ENCODE measurements at places on chromosomes 7 and 10. TPM values are rescaled to one million over a fixed set of nuclear protein-coding genes. Genes with fewer than 3 reads are reported as not detected.
A peak's percentile ranks its signal among the peaks of the same experiment; 100 is the strongest.

DNA sequence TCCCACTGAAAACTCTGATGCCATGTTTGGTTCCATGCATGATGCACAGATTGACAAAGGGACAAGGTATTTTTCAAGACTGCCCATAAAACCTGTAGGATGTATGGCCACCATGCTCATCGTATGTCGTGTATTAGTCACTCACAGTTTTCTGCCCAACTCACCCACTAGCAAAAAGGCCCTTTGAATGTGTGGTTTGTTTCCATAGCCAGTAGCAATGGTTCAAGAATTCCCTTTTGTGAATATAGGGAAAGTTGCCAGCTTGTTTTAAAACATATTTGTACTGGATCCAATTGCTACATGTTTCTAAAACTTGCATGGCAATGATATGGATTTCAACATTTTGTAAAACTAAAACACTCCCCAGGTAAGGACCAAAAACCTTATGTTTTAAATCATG, 280.9 kb upstream of the YAE1 start:
- H3K4me3 ChIP-seq, result no peak overlapping the region
- no peaks in the 10 kb centered on the region for H3K36me3 ChIP-seq
- no peak for DNase-seq
- no peaks in the 10 kb centered on the region for H3K27me3 ChIP-seq
- H3K27ac ChIP-seq, result no peak overlapping the region

DNA sequence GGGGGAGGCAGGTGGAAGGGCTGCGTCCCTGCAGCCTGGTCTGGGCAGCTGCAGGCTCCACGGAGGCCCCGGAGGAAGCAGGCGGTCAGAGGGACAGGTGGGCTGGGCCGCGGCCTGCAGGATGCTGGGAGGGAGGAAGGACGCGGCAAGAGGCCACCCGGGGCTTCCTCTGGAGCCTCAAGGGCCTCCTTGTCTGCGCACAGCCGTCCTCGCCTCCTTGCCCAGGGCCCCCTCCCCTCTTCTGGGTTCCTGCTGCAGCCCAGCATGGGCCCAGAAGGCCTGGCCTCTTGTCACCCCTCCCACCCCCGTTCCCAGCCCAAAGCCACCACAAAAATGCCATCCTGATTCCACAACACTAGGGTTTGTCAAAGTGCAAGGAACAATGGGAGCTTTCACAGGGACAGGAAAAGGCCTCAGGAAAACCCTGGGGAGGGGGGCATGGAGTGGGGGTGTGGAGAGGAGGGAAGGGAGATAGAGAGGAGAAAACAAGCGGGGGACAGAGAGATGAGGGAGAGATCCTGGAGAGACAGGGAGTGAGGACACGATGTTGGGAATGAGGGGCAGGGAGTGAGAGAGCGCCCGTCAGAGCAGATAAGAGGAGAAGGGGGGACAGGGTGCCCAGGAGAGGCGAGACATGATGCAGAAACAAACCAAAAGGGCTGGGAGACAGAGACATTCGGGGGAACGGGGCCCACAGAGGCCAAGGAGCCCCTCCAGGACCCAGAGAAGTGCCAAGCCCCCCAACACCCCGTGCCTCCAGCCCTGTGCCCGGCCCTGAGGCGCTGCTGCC, 41.8 kb downstream of the ZCCHC24 start:
- no peak overlapping the region for H3K4me3 ChIP-seq
- H3K36me3 ChIP-seq, result no peaks in the 10 kb centered on the region
- H3K4me1 ChIP-seq, result peaks cover 9% of the 10 kb centered on the region
- no peak for DNase-seq
- no peak overlapping the region for H3K27ac ChIP-seq

DNA sequence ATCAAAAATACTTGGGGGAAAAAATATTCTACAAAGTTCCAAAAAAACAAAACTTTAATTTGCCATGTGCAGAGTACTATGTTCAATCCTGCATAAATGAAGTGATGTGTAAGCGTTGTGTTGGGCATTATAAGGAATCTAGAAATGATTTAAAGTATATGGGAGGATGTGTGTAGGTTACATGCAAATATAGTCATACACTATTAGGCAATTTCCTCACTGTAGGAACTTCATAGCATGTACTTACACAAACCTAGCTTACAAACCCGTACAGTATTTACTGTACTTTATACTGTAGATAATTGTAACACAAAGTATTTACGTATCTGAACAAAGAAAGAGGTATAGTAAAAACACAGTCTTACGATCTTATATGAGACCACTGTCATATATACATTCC, 72.3 kb downstream of the NRBF2 start:
- H3K4me3 ChIP-seq, result no peak overlapping the region
- no peaks in the 10 kb centered on the region for H3K27me3 ChIP-seq
- no peak overlapping the region for H3K27ac ChIP-seq

DNA sequence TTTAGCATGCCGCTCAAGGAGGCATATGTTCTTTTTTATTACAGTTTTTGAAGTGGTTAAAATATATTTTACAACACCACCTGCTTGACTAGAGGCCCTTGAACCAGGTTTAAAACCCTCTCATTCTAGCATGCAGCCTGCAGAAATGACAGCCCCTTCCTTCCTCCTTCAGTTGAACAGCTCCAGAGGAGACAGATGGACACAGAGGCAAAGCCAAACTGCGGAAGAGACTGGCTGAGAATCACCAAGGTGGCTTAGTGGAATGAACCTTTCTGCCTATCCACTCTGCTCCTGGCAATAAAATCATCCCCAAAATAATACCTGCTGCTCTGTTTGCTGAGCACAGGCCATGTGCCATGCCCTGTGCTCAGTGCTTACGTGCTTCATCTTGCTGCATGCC, 23.9 kb upstream of the PLPP4 start:
- no peak overlapping the region for H3K4me3 ChIP-seq
- no peaks in the 10 kb centered on the region for H3K36me3 ChIP-seq
- H3K27me3 ChIP-seq, result no peaks in the 10 kb centered on the region
- H3K27ac ChIP-seq, result no peak overlapping the region
- no peak for DNase-seq

- no peak overlapping the region for H3K4me3 ChIP-seq
- no peaks in the 10 kb centered on the region for H3K36me3 ChIP-seq
- no peaks in the 10 kb centered on the region for H3K27me3 ChIP-seq
- H3K27ac ChIP-seq, result no peak overlapping the region
- peaks cover 16% of the 10 kb centered on the region for H3K4me1 ChIP-seq
These were observed 630.1 kb downstream of the PARD3 start for GRCh38 chr10:34184939-34185386.

DNA sequence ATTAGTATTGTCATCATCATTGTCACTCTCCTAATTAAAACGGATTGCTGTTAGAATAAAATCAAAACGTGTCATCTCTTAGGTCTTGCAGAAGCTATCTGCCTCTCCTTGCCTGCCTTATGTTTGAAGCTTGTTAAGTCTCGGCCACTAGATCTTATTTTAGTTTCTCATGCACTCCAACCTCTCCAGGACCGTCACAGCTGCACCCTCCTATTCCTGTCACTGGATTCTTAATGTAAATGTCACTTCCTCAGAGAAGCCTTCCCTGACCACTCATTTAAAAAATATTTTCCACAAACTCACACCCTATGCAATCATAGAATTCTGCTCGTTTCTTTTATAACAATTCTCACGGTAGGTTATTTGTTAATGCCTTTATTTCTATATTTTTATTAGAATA, 103.9 kb upstream of the DKK1 start:
- peaks cover 26% of the 10 kb centered on the region for H3K4me1 ChIP-seq
- H3K36me3 ChIP-seq, result no peaks in the 10 kb centered on the region
- no peak for DNase-seq
- no peak overlapping the region for H3K27ac ChIP-seq

- no peaks in the 10 kb centered on the region for H3K4me1 ChIP-seq
- no peak for DNase-seq
- no peaks in the 10 kb centered on the region for H3K36me3 ChIP-seq
- no peak overlapping the region for H3K4me3 ChIP-seq
These were observed 98.9 kb upstream of the ARHGAP21 start for GRCh38 chr10:24822590-24822989.

GRCh38 chr7:111992601-111993000, 213.6 kb downstream of the DOCK4 start:
- H3K27ac ChIP-seq, result no peak overlapping the region
- no peaks in the 10 kb centered on the region for H3K27me3 ChIP-seq
- no peaks in the 10 kb centered on the region for H3K36me3 ChIP-seq
- H3K4me3 ChIP-seq, result no peak overlapping the region
- DNase-seq, result no peak

- peaks cover 6% of the 10 kb centered on the region for H3K36me3 ChIP-seq
- no peak overlapping the region for H3K27ac ChIP-seq
- no peaks in the 10 kb centered on the region for H3K4me1 ChIP-seq
- no peak for DNase-seq
- H3K27me3 ChIP-seq, result no peaks in the 10 kb centered on the region
These were observed 58.9 kb downstream of the POLL start for GRCh38 chr10:101529207-101529606.

DNA sequence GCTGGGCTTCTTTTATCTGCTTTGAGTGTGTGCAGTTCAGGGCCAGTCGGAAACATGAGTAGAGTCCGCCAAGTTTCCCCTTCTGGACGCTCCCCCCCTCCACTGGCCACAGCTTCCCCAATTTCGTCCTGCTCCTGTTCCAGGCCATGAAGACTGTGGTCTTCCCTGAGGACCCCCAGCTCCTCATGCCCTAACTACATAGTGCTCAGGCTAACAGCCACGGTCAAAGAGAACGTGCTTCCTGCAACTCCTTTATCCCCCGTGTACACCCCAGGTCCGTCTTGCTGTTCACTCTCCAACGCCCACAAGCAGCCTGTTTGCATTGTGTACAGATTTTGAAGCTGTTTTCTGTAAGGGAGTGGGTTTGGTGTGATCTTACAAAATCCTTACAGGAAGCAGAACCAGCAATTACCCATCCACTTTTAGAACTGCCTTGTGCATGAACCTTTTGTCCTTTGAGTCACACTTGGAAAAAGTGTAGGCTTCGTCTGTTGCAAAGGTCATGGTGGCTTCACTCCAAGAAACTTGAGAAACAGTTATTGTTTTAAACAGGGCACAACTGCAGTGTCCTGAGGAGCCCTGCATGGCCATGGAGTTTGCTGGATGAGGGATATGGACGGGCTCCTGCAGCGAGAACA, 77.0 kb upstream of the FAM20C start:
- no peak overlapping the region for H3K27ac ChIP-seq
- H3K4me1 ChIP-seq, result no peaks in the 10 kb centered on the region
- H3K36me3 ChIP-seq, result no peaks in the 10 kb centered on the region
- no peak overlapping the region for H3K4me3 ChIP-seq

DNA sequence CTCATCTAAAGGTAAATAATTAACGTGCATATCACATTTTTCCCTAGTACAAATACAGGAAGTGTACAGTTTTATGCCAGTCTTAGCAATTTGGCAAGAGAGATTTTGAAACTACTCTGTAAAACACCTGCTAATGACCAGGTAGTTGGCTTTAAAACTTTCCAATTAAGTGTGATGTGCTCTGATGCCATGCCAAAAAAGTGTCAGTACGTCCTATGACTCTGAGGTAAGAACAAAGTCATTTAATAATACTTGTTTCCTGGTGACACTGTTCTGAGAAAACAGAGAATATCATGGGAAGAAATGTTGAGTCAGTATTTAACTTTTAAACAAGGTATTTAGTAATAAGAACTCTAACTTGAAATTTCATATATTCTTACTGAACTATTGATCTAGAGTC, 9.6 kb downstream of the PDZD8 start:
- H3K27me3 ChIP-seq, result no peaks in the 10 kb centered on the region
- H3K36me3 ChIP-seq, result no peaks in the 10 kb centered on the region
- H3K4me3 ChIP-seq, result peak overlapping the region; percentile 22
- DNase-seq, result no peak
- peak overlapping the region; percentile 61 for H3K27ac ChIP-seq
- H3K4me1 ChIP-seq, result peaks cover 73% of the 10 kb centered on the region

- peaks cover 35% of the 10 kb centered on the region for H3K4me1 ChIP-seq
- no peaks in the 10 kb centered on the region for H3K27me3 ChIP-seq
- no peaks in the 10 kb centered on the region for H3K36me3 ChIP-seq
- no peak overlapping the region for H3K27ac ChIP-seq
- DNase-seq, result no peak
These were observed 100.6 kb downstream of the GRB10 start for GRCh38 chr7:50682079-50682478.

- DNase-seq, result no peak
- no peaks in the 10 kb centered on the region for H3K27me3 ChIP-seq
- H3K4me1 ChIP-seq, result no peaks in the 10 kb centered on the region
- H3K4me3 ChIP-seq, result no peak overlapping the region
- no peaks in the 10 kb centered on the region for H3K36me3 ChIP-seq
- H3K27ac ChIP-seq, result no peak overlapping the region
These were observed 62.0 kb upstream of the SRRM3 start for GRCh38 chr7:76139670-76140069.

DNA sequence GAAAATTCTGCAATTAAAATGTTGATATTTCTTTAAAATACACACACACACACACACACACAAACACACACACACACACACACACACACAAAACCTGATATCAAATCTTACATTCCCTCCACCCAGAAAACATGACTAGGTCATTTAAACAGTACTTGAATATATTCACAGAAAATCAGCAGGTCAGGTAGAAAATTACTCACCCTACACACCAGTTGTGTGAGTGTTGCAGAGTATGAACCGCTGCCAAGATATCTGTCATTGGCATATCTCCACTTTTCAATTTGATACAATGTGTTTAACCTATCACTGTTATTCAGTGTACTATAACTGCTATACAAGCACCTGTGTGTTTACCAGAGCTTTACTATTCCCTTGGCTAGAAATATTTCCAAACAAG, 283.6 kb upstream of the LRRTM3 start:
- H3K4me1 ChIP-seq, result no peaks in the 10 kb centered on the region
- no peak overlapping the region for H3K27ac ChIP-seq
- H3K27me3 ChIP-seq, result no peaks in the 10 kb centered on the region
- no peaks in the 10 kb centered on the region for H3K36me3 ChIP-seq
- H3K4me3 ChIP-seq, result no peak overlapping the region

DNA sequence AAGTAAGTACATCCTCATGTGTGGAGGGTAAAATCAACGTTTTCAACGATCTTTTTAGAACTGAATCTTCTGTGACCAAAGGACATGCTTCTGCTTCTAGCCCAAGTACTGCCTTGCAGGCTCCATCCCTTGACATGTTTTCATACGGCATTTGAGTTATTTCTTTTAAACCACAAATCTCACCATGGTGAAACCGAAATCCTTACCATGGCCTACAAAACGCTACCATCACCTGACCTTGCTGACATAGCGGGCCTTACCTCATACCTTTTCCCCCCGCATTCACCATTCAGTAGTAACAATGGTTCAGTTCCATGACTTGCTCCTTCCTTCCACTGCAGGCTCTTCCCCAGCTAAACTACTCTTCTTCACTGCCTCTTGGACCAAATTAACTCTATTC, 3.5 kb downstream of the RNF216 start:
- no peaks in the 10 kb centered on the region for H3K27me3 ChIP-seq
- H3K27ac ChIP-seq, result no peak overlapping the region
- no peaks in the 10 kb centered on the region for H3K36me3 ChIP-seq
- peaks cover 2% of the 10 kb centered on the region for H3K4me1 ChIP-seq
- no peak for DNase-seq
- no peak overlapping the region for H3K4me3 ChIP-seq

The PAPSS2 gene
- total RNA-seq, result 42.7 TPM

The GARS1 gene
- 34.0 TPM for total RNA-seq

The TMEM236 gene
- total RNA-seq, result 0.95 TPM

The ETV1 gene
- 1.8 TPM for total RNA-seq

The ATOH7 gene
- 0.19 TPM for total RNA-seq

The IFIT1B gene
- total RNA-seq, result not detected

The CALML5 gene
- not detected for total RNA-seq

The LRRC18 gene
- not detected for total RNA-seq

Measured in pancreas (tissue), 10 donors.